Type B pancreatic cell (in vitro differentiated cells): ENCODE measurements at places on chromosomes 5 and 9. TPM values are rescaled to one million over a fixed set of nuclear protein-coding genes. Genes with fewer than 3 reads are reported as not detected.

CDX1 gene
- 5.0 and 13.4 TPM in 2 replicates for total RNA-seq

PCDHB14 gene
- total RNA-seq = 3.1 and 3.7 TPM in 2 replicates

GABRA1 gene
- total RNA-seq = 1.8 and 12.3 TPM in 2 replicates

IL7R gene
- not detected in 2 replicates for total RNA-seq

DNA sequence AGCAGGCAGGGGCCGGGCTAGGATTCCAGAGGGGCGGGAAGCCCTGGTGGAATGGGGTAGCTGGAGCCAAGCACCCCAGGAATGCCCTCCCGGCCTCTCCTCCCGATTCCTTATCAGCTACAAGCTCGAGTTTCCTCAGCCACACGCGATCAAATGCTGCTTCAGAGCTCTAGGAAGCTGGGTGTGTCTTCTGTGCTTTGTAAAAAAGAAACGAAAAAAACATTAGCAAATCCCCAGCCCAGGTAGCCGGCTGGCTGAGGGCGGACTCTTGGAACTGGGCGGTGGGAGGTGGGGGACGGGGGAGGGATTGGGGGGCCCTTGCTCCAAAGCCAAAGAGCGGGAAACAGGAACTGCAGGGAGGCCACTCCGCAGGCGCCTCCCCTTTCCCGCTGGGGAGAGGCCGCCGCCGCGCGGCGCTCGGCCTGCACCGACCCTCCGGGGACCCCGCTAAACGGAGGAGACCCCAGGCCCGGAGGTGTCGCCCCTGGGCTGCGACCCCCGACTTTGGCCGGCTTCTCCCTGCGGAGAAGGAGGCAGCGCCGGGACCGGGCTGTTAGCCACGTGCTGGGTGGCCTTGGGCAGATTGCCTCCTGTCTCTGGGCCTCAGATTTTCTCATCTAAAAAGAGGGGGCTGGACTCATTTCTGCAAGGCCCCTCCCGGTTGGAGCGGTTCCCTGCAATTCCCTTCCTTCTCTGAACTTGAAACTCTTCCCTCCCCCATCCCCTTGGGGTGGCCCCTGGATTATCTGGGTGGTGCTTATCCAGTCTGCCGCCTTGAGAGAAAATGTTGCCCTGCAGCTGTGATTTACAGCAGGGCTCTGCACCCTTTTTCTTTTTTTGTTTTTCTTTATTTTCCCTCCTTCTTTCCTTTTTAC is 40.9 kb upstream of the FABP6 start:
- peak overlapping the region; percentile 76 for H3K27ac ChIP-seq
- peaks cover 24% of the 10 kb centered on the region for H3K4me1 ChIP-seq
- H3K36me3 ChIP-seq = no peaks in the 10 kb centered on the region
- peaks cover 2% of the 10 kb centered on the region for H3K27me3 ChIP-seq

DNA sequence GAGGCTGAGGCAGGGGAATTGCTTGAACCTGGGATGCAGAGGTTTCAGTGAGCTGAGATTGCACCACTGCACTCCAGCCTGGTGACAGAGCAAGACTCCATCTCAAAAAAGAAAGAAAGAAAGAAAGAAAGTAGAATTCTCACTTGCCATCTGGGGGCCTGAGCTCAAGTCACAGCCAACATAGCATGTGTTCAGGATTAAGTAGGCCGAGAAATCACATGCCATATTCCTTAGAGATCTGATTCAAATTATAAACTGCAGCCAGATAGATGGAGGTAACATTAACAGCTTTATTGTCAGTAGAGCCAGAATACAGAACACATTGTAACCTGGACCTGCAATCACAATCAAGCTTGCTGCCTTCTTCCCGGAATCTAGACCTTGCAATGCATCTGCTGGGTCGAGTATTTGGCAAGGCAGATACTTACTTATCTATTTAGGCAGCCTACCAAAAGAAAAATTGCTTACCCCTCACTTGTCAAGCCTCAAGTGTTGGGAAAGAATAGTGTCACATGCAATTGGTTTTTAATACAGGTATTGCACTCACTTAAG is 173.7 kb downstream of the CPLANE1 start:
- no peak overlapping the region for H3K27ac ChIP-seq
- no peaks in the 10 kb centered on the region for H3K27me3 ChIP-seq
- no peak for DNase-seq
- peaks cover 12% of the 10 kb centered on the region for H3K36me3 ChIP-seq

GRCh38 chr5:14145435-14146334 is 2.5 kb downstream of the TRIO start:
- peak overlapping the region; percentile 93 for H3K4me3 ChIP-seq
- H3K4me1 ChIP-seq = peaks cover 57% of the 10 kb centered on the region
- peaks cover 5% of the 10 kb centered on the region for H3K27me3 ChIP-seq

- H3K27me3 ChIP-seq = no peaks in the 10 kb centered on the region
- DNase-seq = no peak
- H3K4me1 ChIP-seq = no peaks in the 10 kb centered on the region
- no peak overlapping the region for H3K4me3 ChIP-seq
- no peak overlapping the region for H3K27ac ChIP-seq
These were observed 33.2 kb downstream of the IDNK start for GRCh38 chr9:83656032-83656680.

DNA sequence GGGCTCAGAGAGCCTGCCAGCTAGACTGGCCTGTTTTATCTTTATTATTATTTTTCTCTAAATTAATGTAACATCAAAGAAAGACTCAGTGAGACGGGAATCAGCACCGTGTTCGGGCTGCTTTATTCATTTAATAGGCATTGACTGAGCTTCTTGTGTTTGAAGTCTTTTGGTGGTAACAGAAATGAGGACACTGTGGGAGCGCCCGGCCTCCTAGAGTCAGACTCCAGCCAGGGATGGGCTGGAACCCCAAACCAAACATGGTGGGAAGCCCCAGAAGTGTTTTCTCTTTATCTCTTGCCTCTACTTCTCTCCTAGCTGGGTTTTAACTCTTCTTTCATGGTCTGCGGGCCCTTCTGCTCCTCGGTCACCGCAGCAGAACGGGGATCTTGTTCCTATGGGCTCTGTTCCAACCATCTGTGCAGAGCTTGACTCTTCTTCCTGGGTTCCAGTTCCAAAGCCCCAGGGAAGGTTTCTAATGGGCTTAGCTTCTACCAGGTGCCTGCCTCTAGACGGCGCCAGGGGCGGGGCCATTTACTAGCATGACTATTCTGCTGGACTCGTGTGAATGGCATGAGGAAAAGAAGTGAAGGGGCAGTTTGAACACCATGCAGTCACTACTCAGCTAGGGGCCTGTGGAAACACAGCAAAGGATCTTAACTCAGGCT is 123.8 kb downstream of the FGF18 start:
- DNase-seq = no peak
- H3K27ac ChIP-seq = no peak overlapping the region
- H3K4me3 ChIP-seq = no peak overlapping the region
- H3K36me3 ChIP-seq = no peaks in the 10 kb centered on the region
- peaks cover 5% of the 10 kb centered on the region for H3K4me1 ChIP-seq
- peaks cover 9% of the 10 kb centered on the region for H3K27me3 ChIP-seq

DNA sequence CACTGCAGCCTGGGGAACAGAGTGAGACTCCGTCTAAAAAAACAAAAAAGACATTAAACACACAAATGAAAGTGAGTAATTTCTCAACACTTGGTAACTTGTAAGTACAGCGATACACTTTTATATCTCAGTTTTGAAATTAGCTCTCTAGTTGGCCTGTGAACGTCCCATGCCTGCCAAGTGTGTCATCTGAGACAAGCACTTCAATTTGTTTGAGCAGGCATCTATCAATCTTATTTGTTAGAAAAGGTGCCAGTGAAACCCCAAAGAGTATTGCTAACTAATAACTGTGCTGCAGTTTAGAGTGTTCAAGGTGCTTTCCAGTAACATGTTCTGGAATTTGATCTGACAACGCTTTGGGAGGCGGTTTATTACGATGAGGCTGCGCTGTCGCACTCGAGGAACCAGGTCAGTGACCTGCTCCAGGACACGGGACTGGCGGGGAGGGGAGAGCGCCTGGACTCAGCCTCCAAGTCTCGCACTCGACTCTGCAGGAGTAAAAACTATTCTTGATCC is 1.1 kb upstream of the SPIN1 start:
- no peaks in the 10 kb centered on the region for H3K27me3 ChIP-seq
- H3K36me3 ChIP-seq = peaks cover 12% of the 10 kb centered on the region

DNA sequence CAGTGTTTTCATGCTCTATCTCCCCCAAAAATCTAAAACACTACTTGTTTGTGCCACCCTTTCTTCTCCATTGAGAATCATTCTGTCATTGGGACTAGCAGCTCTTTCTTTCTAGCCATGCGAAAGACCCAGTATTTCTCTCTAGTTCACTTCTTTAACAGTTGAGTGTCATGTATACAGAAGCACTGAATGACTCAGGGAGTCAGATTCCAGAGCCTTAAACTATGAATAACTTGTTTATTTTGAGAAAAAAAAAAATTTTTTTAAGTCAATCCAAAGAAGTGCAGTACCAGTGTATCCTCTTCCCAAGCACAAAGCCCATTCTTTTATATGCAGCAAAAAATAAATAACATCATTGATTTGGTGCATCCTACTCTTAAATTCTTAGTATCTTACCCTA is 415.4 kb upstream of the GRAMD2B start:
- no peak for DNase-seq
- peaks cover 9% of the 10 kb centered on the region for H3K4me1 ChIP-seq
- no peak overlapping the region for H3K27ac ChIP-seq

GRCh38 chr5:133287500-133287899 is 235.7 kb downstream of the HSPA4 start:
- no peaks in the 10 kb centered on the region for H3K27me3 ChIP-seq
- peaks cover 5% of the 10 kb centered on the region for H3K36me3 ChIP-seq
- DNase-seq = no peak
- no peak overlapping the region for H3K27ac ChIP-seq
- no peak overlapping the region for H3K4me3 ChIP-seq
